Activated CD4-positive, CD25-positive, alpha-beta regulatory T cell (primary cell): ENCODE measurements at places on chromosomes 5 and 9.

GRCh38 chr5:43303242-43303641 is 10.0 kb downstream of the HMGCS1 start:
- DNase-seq: no peak

GRCh38 chr5:178490935-178491652 is 99.1 kb downstream of the COL23A1 start:
- no peak for DNase-seq

DNA sequence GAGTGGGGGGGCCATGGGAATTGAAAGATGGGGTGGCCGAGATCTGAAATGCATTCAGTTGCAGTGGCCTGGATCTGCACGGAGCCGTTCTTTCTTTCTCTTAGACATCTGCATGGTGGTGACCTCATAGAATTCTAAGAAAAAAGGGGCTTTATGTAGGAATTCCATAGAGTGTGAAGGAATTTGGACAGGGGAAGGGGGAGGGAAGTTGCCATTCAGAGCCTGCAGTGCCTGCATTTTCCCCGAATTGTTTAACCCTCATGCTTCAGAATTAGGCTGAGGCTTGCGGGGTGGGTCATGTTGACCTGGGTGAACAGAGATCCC is 4.9 kb downstream of the NEK6 start:
- DNase-seq: no peak

GRCh38 chr5:154406231-154406630 is 39.6 kb upstream of the SAP30L start:
- DNase-seq: no peak

- DNase-seq: no peak
Measured at GRCh38 chr9:7265181-7265580, 507.4 kb downstream of the KDM4C start.

GRCh38 chr5:61290791-61291210 is 41.3 kb upstream of the ZSWIM6 start:
- DNase-seq: no peak

DNA sequence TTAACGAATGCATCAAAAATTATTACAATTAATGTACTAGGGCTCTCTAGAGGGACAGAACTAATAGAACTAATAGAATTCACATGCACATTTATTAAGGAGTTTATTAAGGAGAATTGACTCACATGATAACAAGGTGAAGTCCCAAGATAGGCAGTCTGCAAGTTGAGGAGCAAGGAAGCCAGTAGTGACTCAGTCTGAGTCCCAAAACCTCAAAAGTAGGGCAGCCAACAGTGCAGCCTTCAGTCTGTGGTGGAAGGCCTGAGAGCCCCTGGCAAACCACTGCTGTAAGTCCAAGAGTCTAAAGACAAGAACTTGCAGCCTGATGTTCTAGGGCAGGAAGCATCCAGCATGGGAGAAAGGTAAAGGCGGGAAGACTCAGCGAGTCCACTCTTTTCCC is 633.8 kb downstream of the SEMA5A start:
- DNase-seq: no peak

DNA sequence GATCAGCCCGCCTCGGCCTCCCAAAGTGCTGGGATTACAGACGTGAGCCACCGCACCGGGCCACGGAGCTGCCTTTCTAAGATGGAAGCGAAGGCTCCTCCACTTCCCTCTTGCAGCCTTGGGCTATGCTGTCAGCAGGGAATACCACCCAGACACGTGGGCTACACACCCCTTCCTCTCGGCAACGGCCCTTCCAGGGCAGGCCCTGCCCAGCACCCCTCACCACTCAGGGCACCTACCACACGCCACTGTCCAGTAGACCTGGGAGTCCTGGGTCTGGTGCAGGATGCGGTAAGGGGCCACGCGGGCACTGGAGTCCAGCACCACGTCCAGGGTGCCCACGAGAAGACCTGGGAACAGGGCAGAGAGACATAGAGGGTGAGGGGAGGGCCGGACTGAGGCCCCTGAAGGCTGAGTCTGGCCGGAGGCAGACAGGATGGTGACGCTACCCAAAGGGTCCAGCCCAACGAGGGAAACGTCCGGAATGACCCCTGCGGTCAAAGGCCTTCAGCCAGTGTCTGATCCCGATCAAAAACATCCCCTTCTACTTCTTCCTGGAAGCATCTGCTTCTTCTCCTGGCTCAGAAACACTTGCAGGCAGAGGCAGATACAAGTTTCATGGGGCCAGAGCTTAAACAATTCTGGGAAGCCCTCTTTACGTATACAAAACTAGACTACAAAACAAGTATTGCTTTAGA is 3.1 kb downstream of the TBC1D9B start:
- DNase-seq: no peak

DNA sequence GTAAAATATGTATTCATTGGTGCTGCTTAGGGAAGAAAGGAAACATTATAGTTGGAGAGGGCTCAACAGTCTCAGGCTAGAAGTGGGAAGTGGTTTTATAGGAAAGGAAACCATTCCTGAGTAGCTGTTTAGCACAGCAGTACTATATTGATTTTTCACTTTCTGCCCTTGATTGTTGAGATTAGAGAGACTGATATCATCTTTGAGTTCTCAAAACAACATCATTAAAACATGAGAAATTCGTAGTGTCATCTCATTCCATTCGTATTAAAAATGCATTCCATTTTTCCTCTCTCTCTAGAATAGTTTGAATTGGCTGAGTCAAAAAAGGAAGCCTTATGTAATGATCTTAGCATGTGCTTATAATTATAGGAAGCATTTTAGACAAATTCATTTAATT is 14.1 kb downstream of the POLR3G start:
- DNase-seq: no peak

DNA sequence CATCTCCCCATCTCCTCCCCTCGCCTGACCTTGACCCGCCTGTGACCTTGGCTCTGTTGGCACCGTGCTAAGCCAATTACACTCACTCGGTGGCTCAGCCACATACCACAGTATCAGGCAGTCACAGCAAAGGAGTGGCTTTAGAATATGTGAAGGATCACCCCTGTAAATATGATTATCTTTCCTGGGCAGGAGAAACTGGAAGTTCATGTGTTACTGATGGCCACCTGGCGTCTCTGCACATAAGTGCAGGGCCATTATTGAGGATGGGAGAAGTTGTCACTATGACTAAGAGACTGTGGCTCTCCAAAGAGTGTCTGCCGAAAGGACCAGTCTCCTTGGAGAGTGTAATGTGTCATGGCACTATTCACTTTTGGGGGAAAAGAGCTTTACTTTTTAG is 116.9 kb upstream of the S1PR3 start:
- DNase-seq: no peak

GRCh38 chr5:81752644-81752963 is 1.7 kb upstream of the SSBP2 start:
- DNase-seq: no peak

GRCh38 chr9:16308645-16309044 is 561.8 kb downstream of the BNC2 start:
- DNase-seq: no peak

- no peak for DNase-seq
Measured at GRCh38 chr9:95157481-95158151, 159.9 kb downstream of the FANCC start.

DNA sequence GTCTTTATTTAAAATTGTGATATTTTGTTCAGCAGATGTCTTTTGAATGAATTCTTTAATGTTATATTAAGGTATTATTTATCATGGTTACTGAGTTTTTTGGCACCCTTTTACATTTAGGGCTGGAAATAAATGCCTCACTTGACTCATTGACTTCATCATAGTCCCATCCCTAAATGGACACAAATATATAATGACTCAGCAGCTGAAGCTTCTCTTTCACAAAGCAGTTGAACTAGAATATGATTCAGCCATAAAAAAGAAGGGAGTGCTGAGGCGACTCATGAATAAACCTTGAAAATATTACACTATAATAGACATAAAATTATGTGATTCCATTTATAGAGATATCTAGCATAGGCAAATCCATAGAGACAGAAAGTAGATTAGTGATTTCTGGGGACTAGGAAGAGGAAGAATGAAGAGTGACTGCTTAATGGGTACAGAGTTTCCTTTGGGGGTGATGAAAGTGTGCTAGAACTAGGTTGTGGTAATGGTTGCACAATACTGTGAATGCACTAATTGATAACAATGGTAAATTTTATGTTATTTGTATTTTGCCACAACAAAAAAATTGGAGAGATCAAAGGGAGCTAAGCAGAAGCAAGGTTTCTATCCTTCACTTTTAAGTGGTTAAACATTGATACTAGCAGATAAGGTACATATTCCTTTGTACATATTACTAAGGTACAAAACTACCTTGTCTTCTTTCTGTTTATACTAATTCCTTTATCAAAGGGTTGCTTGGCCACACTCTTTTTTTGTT is 449.6 kb downstream of the NTRK2 start:
- DNase-seq: no peak

DNA sequence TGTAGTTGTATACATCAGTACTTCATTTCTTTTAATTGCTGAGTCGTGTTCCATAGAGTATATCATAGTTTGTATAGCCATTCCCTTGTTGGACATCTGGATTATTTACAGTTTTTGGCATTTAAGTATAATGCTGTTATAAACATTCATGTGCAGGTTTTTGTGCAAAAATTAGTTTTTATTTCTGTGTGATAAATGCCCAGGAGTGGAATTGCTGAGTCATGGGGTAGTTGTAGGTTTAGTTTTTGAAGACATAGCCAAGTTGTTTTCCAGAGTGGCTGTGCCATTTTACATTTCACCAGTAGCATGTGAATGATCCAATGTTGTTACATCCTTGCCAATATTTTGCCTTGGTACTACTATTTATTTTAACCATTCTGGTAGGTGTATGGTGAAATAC is 12.5 kb downstream of the ZNF354B start:
- no peak for DNase-seq

- peak; percentile 64 for DNase-seq
Measured at GRCh38 chr5:61658592-61659008, 326.5 kb downstream of the ZSWIM6 start.

GRCh38 chr9:21967702-21968101 is 26.5 kb downstream of the CDKN2A start:
- no peak for DNase-seq
